ENCODE measurements at places on chromosomes 16 and 17.

DNA sequence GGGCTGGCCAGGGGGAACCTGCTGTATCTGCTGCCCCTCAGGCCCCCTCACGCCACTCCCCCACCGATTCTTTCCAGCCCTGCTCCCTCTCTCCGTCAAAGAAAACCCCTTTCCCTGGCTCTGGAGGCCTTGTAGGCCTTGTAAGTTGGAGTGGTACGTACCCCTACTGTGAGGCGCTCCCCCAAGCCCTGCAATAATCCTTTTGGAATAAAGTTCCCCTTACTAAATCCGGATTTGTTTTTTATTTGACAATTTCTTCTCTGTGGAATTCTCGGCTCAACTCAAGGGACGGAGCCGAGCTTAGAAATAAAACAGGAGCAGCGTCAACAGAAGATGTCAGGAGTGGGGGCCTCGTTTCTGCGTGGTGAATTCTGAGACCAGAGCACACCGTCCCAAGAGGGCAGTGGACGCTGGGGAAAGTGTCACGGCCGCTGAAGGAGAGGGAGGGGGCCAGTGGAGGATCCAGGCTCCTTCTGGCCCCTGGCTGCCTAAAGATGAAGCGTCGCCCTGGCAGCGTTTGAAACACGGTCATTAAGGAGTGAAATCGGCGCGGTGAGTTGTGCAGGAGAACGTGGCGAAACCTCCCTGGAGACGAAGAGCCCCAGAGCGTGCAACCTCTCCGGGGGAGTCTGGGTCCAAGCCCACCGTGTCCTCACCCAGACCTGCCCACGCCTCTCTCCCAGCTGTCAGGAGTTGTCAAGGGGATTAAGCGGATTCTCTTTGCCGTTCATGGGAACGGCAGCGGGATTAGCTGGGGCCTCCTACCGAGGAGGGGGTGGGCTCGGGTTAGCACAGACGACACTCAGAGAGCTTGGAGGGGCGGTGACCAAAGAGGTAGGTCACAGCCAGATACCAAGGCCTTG, 47.0 kb downstream of the SLC7A5 start:
- no peak for DNase-seq

DNA sequence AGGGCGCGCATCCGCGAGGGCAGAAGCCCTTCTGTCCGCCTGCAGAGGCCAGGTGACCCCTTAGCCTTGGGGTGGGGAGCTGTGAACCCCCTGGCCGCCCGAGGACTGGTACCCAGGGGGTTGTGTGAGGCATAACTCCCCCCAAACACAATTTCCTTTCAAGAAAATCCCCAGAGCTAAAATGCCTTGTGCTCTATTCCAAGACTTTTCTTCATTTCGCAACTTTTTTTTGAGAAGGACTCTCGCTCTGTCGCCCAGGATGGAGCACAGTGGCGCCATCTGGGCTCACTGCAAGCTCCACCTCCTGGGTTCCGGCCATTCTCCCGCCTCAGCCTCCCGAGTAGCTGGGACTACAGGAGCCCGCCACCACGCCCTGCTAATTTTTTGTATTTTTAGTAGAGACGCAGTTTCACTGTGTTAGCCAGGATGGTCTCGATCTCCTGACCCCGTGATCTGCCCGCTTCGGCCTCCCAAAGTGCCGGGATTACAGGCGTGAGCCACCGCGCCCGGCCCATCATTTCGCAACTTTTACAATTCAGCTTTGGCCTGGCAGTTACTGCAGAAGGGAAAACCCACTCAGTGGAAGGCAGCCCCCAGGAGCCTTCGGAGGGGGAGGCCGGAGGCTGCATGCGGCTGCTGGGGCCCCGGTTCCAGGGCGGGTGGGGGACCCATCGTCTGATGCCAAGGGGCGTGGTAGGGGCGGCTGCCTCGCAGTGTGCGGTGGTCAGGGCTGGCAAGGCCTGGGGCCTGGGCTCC, 963 bp upstream of the APRT start:
- DNase-seq: no peak

DNA sequence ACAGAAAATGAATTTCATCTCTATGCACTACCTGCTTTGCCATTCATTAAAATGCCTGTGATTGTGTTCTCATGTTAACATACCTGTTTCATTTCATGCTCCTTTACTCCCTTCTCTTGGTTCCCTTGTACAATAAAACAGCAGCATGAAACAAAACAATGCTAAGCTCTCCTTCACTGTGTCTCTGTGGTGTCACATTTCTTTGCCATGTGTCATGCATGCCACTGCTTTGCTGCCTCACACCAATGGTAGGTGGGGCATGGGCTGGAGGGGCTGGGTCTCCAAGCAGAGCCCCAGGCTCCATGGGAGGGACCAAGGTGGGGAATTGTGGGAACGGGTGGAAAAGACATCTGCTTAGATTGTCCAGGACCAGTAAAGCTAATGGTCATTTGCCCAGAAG, 83.6 kb downstream of the RGS9 start:
- DNase-seq: no peak

DNA sequence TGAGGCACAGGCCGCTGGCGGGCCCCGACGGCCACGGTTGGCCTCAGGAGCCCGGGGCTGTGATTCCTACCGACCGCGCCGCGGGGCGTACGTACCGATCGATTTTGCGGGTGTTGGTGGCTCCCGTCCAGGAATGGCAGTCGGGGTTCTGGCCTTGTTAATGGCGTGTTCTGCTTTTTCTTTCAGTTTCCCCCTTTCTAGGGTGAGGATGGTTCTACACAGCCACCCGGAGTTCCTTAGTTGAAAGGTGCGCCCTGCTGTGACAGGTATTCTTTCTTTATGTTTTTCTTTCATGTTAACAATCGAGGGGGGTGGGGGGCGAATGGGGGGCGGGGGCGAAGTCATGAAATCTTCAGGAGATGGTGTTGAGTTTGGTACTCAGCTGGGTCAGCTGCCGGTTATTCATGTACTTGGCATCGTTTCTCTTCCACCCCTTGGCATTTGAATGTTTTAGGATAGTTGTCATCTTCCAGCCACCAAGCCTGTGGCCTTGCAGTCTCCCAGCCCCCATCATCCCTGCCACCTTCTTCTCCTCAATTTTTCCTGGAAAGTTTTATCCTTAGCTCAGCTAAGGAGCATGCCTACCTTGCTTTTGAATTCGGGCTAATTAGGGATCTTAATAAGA, 802 bp downstream of the CYLD start:
- no peak for DNase-seq

DNA sequence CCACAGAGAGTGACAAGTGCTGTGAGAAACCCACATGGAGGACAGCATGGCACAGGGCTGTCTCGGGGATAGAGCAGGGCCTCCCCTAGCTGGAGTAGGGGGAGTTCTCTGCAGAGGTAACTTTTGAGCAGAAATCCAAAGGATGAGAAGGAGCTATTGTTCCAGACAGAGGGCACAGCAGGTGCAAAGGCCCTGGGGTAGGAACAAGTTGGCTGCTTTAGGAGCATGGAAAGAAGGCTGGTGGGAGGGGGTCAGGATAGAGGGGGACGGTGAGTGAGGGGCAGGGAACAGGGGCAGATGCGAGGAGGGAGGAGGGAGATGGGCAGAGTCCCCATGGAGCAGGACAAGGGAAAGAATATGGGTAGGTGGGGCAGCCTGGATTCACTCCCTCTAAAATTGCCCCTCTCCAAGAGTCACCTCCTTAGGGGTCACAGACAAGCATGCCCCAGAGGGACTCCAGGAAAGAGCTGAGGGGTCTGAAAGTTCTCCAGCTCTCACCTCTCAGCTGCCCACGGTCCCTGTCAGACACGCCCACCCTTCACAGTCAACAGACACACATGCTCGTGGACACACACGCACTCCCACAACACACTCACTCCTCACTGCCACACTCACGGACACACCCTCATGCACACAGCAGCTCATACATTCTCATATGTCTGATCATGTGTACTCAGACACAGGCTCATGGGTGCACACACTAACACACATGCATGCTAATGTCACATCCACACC, 110.7 kb downstream of the LITAF start:
- DNase-seq: no peak

GRCh38 chr17:37086334-37086733, 137.6 kb downstream of the AATF start:
- no peak for DNase-seq

DNA sequence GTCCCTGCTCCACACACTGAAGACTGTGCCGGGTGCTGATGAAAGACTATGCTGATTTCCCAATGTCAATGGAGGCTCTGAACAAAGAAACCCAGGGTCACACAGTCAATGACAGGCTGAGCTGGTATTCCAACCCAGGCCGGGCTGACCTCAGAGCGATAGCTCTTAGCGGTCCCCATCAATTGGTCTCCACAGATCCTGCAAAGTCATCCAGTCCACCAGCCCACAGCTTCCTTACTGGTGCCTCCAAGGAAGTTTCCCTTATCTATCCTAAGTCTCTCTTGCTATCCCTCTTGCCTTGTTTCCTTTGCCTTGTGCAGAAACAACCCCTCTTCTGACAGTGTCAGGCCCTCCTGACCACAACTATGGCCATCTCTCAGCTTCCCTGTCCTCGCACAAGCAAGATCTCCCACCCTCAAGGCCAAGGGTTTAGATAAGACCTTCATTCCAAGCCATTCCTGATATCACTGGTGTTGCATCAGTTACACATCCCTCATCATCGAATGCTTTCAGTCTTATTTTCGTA, 52.7 kb upstream of the KSR1 start:
- no peak for DNase-seq

GRCh38 chr17:48618256-48618896, 3.3 kb upstream of the HOXB8 start:
- DNase-seq: no peak

- DNase-seq: no peak
These were observed 1.1 kb downstream of the ACTG1 start for GRCh38 chr17:81511554-81511803.

DNA sequence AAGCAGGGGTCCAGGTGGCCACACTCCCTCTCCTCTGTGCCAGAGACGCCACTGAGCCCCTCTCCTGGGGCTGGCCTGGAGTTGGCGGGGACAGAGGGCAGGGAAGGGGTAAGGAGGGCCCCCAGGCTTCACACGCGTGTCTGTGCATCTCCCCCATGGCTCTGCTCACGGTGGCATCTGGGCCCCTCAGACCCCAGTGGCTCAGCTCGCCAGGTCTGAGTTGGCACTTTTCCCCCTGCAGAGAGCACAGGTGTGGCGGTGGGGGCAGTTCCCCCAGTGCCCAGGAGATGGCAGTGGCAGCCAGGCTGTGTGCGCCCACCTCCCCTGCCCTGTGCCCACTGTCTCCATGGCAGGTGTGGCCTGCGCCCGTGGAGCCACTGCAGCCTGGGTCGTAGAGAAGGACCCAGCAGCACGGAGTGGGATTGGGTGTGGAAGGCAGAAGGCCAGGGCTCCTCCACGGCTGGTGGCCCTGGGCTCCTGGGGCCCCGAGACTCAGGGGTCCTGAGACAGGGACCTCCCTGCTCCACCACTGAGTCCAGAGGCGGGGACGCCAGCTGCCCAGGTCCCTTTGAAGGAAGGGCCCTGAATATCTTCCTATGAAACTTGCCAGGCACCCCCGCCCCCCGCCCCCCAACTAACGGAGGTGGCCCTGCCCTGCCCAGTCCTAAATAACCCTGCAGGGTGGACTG, 4.3 kb upstream of the APRT start:
- no peak for DNase-seq

DNA sequence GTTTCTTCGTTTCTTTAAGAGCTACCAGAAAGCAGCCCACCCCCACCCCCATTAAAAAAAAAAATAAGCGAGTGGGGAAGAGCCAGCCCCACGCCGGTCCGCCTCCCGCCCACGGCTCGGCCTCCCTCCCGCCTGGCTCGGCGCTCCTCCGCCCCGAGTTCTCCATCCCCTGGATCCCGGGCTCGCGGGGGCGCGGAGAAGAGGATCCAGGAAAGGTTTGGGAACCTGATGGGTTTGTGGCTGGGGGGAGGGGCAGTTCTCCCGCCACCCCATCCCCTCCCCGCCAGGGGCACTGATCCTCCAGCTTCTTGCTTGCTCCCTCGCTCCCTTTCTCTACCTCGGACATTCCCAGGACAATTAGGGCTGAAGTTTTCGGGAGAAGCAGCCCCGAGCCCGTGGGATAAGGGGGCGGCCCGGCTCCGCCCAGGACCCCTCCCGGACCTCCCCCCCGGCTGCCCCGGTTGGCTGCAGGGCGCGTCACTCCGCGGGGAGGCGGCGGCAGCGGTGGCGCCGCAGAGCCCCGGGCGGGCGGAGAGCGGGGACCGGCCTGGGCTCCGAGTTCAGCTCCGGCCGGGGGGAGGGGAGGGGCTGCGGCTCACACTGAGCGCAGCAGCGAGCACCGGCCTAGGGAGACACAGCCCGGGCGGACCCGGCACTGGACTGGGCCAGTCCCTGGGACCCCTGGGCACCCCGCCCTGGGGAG, 1.0 kb upstream of the SALL1 start:
- peak; percentile 87 for DNase-seq

DNA sequence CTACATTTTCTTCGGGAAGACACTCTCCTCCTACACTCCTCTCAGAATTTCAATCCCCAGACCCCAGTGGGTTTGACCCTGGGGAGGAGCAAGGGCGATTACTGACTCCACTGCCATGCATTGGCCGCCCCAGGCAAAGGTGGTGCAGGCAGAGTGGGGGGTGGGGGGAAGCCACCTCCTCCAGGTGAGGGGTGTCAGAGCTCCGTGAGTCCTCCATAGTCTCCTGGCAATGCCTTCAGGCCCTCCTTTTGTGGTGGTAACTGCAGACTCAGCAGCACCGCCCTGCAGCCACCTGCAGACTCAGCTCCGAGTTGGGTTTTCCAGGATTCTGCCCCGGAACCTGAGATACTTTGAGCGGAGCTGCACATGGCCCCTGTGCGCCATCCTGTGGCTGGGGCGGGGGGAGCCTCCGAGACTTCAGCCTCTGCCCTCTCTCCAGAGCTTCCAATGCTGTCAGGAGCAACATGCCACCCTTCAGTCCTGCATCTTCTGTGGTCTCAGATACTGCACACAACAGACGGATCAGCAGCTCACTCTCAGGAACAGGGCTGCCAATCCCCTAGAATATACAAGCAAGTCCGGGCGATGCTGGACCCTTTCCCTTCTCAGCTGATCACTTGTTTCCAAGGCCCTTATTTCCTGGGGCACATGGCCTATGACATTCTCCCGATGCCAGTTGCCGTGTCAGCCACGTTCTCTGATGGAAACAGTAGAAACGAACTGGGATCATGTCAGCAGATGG, 2.4 kb upstream of the SLC47A2 start:
- no peak for DNase-seq

DNA sequence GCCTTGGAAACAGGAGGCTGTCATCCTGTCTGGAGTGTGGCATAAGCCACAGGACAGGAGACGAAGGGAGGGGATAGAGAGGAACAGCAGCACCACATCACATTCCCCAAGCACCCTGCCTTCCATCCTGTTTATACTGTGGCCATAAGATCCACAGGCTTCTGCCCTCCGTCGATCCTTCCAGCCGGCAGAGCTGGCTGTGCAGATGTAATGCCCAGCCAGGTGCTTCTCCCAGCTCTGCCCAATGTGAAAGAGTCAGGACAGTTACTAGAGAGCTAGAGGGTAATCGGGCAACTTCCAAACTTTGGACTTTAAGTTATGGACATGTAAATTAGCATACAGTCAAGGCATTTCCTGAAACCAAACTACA, 368.4 kb downstream of the SOX9 start:
- DNase-seq: no peak

Measured in nucleus accumbens (tissue), 56 donors.